ENCODE measurements at places on chromosomes 7 and 10.

- no peak for DNase-seq
Observed at GRCh38 chr7:107190090-107190489, 21.3 kb downstream of the HBP1 start.

DNA sequence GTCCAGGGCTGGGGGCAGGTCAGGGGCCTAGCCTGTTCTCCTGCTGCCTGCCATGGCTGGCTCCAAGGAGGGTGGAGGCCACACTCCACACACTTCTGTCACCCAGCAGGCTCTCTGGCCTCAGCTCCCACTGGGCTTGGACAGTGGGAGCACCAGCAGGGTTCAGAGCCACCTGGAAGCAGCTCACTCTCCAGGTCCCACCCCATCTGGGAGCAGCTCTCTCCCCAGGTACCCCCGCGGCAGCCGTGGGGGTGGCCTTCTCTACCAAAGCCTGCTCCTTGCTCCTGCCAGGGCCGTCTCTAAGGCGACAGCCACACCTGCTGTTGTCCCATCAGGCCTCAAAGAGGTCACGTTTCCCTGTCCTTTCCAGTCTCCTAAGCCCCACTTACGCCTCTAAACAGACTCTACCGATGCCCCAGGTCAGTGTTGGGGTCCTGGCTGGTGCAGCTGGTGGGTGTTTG lies 142.5 kb upstream of the RET start:
- DNase-seq = no peak

GRCh38 chr10:51821045-51821444 lies 121.7 kb upstream of the CSTF2T start:
- DNase-seq = no peak

- DNase-seq = no peak
Observed at GRCh38 chr7:140232957-140233917, 56.5 kb upstream of the KDM7A start.

Measured in activated CD4-positive, CD25-positive, alpha-beta regulatory T cell (primary cell).